ENCODE measurements at places on chromosomes 2 and 18.
A peak's percentile ranks its signal among the peaks of the same experiment; 100 is the strongest.

- DNase-seq = no peak
Observed at GRCh38 chr2:88139203-88139702, 11.4 kb upstream of the FABP1 start.

DNA sequence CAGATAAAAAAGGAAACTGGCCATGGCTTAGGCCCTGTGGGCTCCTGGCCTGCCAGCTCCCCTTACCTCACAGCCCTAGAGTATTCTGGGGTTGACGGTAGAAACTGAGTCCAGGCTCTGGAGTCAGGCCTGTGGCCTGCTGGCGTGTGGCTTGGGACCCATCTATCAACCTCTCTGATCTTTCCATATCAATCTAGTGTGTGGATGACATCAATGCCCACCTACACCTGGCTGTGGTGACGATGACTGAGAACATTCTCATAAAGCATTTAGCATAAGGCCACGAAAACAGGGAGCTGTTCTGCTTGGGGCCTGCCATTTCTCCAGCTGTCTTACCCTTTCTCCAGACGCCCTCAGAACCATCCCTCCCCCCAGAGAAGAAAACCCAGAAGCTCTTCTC lies 17.9 kb downstream of the PCARE start:
- no peak for DNase-seq

DNA sequence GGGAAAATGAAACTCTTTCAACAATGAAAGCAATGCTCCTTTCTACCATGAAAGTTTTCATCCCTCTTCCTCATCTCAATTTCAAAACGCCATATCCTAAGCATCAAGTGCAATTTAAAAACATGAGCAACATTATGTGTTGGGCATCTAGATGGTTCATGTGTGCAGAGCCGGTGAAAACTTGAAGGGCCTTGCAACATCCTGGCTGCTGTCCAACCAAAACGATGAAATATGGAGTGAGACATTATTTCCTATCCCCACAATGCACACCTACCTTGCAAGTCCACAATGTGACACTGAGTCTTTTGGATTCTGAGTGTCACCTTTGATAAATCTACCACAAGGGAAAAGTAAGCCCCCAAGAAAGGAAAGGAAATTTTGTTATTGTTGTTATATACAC lies 110.0 kb downstream of the NCKAP5 start:
- no peak for DNase-seq

GRCh38 chr2:190678444-190679162 lies 29.7 kb downstream of the NAB1 start:
- DNase-seq = no peak

GRCh38 chr18:22348521-22349316 lies 69.0 kb downstream of the CTAGE1 start:
- no peak for DNase-seq

DNA sequence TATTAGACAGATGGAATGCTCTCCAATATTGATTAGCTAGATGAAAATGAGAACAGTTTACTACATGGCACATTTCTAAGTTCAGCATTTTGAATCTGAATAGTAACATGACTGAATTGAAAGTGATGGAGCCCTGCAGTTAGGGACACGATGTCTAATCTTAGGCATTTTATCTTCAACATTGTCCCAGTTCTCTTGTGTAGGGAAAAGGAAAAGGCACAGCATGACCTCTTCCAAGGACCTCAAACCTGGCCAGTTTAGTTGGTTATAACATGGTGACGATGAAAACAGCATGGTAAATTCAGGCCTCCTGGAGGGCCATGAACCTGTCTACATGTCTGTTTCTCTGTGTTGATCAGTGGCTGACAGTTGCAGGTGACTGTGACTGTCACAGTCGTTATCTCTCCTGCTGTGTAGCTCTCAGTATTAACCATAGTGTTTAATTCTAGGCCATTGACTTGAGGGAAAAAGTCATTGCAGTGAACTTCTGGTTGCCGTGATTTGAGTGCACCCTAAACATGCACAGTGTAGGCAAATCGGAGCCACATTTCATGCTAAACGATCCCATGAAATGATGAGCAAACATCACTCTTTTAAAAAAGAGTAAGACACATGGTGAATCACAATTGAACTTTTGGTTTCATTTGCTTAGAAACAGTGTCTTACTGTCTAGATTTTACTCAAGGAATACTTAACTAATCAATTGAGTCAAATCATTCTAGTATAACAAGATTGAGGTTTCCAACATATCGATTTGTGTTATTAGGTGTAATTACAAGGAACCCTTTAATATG lies 129.7 kb downstream of the PHLPP1 start:
- no peak for DNase-seq

DNA sequence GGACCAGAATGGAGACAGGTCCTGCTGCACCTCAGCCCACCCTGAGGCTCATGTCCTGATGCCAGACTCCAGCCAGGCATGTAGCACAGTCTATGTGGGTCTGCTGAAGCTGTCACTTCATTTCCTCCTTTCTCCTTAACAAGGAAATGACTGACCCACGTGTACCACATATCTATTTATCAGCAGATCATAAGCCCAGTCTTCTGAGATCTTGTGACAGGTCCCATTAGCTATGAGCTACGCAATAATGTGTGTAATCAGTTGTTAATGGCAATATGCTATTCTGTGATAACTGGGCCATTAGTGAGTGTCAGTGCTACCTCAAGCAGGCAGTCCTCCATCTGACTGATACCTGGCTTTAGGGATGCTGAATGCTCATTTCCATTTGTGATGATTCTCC lies 615.3 kb downstream of the BCL11A start:
- DNase-seq = no peak

DNA sequence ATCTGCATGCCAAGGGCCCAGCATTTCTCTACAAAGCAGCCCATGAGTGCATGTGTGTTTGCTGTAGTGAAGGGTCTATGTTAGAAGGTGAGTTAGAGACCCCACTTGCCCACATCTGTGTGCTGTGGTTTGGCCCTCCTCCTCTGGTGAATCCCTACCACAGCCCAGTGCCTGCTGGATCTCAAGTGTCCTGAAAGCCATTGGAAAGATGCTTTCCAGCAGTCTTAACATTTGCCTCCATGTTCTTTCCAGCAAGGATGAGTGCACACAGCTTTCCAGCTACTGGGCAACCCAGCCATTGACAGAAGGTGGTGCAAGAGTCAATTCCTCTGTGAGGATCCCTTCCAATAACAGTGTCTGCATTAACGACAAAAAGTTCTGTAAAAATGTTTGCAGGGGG lies 13.6 kb downstream of the CRIM1 start:
- DNase-seq = no peak

- DNase-seq = no peak
Observed at GRCh38 chr18:51330148-51330547, 132.7 kb upstream of the MEX3C start.

- no peak for DNase-seq
Observed at GRCh38 chr2:101736233-101736632, 38.7 kb downstream of the MAP4K4 start.

- no peak for DNase-seq
Observed at GRCh38 chr2:66233981-66234380, 200.9 kb upstream of the MEIS1 start.

GRCh38 chr2:120856421-120856862 lies 120.8 kb downstream of the GLI2 start:
- DNase-seq = no peak

DNA sequence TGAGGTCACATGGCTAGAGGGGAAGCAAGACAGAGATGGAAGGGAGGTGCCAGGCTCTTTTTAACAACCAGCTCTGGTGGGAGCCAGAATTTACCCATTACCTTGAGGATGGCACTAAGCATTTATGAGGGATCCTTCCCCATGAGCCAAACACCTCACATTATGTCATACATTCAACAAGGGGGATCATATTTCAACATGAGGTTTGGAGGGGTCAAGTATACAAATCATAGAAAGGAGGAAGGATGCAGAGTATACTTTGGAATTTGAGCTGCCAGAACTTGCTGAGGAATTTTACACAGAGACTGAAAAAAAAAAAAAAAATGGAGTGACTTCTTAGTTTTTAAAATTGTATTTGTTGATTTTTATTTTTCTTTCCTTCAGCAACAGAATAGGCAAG lies 891.4 kb downstream of the CCDC85A start:
- no peak for DNase-seq

DNA sequence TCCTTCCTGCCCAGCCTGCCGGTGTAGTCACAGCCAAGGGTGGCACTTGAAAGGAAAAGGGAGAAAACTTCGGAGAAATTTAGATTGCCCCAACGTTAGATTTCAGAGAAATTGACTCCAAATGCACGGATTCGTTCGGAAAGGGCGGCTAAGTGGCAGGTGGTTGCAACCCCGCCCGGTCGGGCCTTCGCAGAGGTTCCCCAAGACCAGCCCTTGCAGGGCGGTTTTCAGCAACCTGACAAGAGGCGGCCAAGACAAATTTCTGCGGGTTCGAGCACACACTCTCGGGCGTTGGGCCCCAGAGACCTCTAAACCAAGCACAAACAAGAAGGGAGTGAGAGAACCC lies 4.8 kb downstream of the ONECUT2 start:
- no peak for DNase-seq

DNA sequence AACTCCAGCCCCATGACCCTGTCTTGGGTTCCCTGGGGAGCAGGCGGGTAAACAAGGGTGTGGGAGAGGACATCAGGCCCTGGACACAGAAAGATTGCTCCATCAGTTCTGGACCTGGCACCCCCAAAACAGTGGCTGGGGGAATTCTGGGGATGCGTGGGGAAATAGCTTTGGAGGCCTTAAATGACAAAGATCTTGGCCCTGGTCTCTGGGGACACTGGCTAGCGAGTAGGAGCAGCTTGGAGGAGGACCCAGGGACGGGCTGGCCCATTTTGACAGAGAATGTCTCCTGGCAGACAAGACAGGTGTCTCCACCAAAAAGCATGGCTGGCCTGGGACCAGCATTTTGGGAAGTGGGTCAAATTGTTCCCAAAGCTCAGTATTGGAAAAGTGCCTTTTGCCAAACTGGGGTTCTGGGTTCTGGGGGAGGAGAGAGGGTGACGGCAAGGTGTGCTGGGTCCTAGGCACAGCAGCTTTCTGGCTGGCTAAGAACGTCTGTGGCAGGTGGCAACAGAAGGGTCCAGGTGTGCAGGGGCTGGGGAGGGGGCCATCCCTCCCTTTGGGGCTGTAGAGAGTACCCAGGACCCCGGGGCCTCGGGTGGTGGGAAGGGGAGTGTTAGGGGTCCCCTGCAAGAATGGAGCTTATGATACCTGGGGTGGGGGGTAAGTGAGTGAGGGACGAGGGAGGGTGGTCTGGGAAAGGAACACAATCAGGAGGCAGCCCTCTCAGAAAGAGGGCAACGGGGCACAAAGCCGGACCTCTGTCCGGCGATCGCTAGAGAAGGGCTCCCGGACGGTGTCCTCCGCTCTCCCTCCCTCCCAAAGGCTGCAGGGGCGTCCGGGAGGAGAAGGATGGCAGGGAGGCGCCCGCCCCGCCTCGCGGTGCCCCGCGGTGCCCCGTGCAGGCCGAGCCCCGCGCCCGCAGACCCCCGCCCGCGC lies 556 bp downstream of the CYRIA start:
- no peak for DNase-seq

- DNase-seq = no peak
Observed at GRCh38 chr2:5888126-5888525, 195.9 kb downstream of the SOX11 start.

- no peak for DNase-seq
Observed at GRCh38 chr2:73762571-73762970, 17.3 kb downstream of the DUSP11 start.

GRCh38 chr2:225581906-225582305 lies 182.4 kb downstream of the NYAP2 start:
- DNase-seq = no peak

DNA sequence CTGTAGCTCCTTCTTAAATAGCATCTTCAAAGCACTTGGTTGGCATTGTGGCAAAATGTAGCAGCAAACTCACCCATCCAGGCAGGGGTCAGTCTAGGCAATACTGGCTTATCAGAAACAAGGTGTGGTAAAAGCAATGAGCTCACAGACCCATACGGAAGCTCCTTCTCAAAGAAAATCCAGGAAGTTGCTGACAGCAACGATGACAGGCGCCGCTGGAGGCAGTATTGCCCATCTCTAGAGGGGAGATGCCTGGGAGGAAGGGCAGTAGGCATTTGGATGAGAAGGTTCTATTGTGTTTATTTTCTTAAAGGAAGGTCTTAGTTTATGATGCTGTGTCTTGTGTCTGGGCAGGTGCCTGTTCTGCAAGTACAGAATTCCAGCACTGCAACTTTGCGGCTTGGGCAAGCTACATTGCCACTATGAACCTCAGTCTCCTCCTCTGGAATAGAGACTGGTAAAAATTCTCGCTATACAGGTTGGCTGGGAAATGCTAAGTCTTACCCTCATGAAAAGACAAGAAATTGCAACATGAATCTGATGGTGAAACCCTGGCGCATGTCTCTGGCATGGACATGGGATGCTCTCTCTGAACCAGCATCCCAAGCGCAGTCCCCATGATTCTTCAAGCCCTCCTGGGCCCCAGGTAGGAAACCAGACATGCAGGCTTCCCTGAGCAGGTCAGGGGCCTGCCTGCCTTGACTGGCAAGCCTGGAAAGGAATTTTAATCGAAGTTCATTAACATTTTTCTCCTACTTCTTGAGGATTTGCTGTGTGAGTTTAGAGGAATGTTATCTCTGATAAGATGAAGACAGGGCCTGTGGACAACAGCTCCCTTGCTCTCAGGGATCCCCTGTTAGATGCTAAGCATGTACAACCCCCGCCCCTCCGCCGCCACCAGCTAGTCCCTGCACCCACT lies 156.0 kb downstream of the TFCP2L1 start:
- no peak for DNase-seq

- no peak for DNase-seq
Observed at GRCh38 chr2:142220901-142221300, 90.1 kb upstream of the LRP1B start.

DNA sequence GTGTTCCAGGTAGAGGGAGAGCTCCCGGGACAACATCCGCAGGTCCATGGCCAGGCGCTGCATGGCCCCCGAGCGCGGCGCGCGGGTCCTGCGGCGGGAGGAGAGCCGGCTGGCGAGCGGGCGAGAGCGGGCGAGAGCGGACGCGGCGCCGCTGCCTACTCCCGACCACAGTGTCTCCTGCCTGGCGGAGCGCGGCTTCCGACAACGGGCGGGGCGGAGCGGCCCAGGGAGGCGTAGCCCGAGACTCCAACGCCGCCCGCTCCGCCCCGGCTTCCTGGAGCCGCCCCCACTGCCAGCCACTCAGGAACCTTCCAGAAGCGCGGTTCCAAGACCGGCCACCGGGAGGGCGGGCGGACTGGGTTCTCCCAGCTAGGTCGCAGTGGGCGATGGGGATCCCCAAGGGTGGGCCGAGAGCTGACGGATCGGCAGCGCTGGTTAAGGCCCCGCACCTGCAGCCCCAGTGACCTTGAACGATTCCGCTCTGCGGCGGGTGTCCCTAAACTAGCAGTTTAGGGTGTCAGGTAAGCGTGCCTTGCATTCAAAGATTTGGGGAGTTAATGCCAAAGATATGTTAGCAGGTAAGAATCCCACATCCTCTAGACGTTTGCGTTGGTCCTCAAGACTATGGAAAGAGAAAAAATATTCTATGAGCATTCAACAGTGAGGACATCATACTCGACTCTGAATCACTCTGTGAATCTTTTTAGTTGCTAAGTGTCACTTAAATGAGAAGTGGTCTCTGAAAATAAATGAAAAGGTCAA lies at the start of gene ABHD3:
Gene ABHD3 (minus strand): TSS at position 172 of the 762 bp plus-strand sequence. CDS start 109 bp downstream, at position 63.
- DNase-seq = peak; percentile 86

DNA sequence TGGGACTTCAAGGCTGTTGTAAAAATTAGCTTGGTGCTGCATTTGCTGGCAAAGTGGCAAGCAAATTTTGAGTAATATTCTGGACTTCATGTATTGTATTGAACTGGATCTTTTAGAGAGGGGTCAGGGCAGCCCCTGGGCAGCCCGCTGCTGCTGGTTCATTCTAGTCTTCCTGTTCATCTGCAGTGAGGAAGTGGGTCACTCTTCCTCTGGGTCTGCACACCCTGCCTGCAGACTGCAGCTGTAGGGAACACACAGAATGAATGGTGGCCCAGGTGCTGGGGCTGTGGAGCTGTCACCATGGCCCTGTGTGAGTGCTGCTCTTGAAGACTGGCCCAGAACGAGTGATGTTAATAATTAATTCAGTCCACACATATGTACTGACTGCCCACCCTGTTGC lies 9.4 kb downstream of the SH3RF3 start:
- no peak for DNase-seq
